A549 treated with AZD2906 at 1 μM for 4 hours (cell line): ENCODE measurements at places on chromosomes 4 and X. TPM values are rescaled to one million over a fixed set of nuclear protein-coding genes. Genes with fewer than 3 reads are reported as not detected.

The TKTL2 gene
- not detected in 5 replicates for total RNA-seq

The LPAR4 gene
- not detected in 5 replicates for total RNA-seq

The SAGE1 gene
- total RNA-seq = 0.02 to 0.03 TPM (median 0.03 TPM) in 4 of 5 replicates, not detected in the other

The MAGEC1 gene
- total RNA-seq = 0.03 to 0.05 TPM (median 0.03 TPM) in 5 replicates

The CTSO gene
- total RNA-seq = 0.90 to 0.99 TPM (median 0.95 TPM) in 5 replicates

The FHIP1A gene
- 0.08 to 0.27 TPM (median 0.14 TPM) in 5 replicates for total RNA-seq

The SLC16A2 gene
- 17.4 to 22.2 TPM (median 18.7 TPM) in 5 replicates for total RNA-seq

The SH3D19 gene
- total RNA-seq = 20.2 to 24.5 TPM (median 22.1 TPM) in 5 replicates

The FAM9C gene
- 0.01 to 0.05 TPM in 2 of 5 replicates, not detected in the others for total RNA-seq

The SORBS2 gene
- 0.63 to 1.2 TPM (median 0.67 TPM) in 5 replicates for total RNA-seq

The SMIM10L2A gene
- total RNA-seq = 0.13 to 0.16 TPM (median 0.15 TPM) in 5 replicates

The UGT2B7 gene
- total RNA-seq = 0.22 to 0.31 TPM (median 0.27 TPM) in 5 replicates

The MND1 gene
- 11.6 to 16.9 TPM (median 13.3 TPM) in 5 replicates for total RNA-seq

The GAGE1 gene
- total RNA-seq = not detected in 5 replicates

The HSD17B13 gene
- total RNA-seq = 0.02 to 0.04 TPM (median 0.03 TPM) in 5 replicates

The COX7B2 gene
- total RNA-seq = not detected in 5 replicates

The ASB9 gene
- 20.2 to 26.5 TPM (median 21.5 TPM) in 5 replicates for total RNA-seq

The HTRA3 gene
- total RNA-seq = 14.8 to 20.8 TPM (median 20.2 TPM) in 5 replicates

The VCX3A gene
- 0.16 TPM in 1 of 5 replicates, not detected in the others for total RNA-seq

The ITM2A gene
- total RNA-seq = 0.06 to 0.15 TPM (median 0.10 TPM) in 3 of 5 replicates, not detected in the others

The UGT2B17 gene
- total RNA-seq = not detected in 5 replicates

The OPRPN gene
- not detected in 5 replicates for total RNA-seq

The CNKSR2 gene
- 1.6 to 2.6 TPM (median 2.1 TPM) in 5 replicates for total RNA-seq

The NALF2 gene
- total RNA-seq = 5.4 to 6.1 TPM (median 5.5 TPM) in 5 replicates

The OTUD6A gene
- total RNA-seq = not detected in 5 replicates

The LANCL3 gene
- total RNA-seq = 0.01 to 0.03 TPM (median 0.02 TPM) in 4 of 5 replicates, not detected in the other

The PABPC1L2A gene
- total RNA-seq = not detected in 5 replicates

The NXF2B gene
- total RNA-seq = 0.03 TPM in 2 of 5 replicates, not detected in the others

The YIPF7 gene
- not detected in 5 replicates for total RNA-seq

The PSAPL1 gene
- 0.28 to 0.39 TPM (median 0.33 TPM) in 5 replicates for total RNA-seq

The MGAT4D gene
- total RNA-seq = not detected in 5 replicates
